ENCODE measurements at places on chromosomes 2 and 18. TPM values are rescaled to one million over a fixed set of nuclear protein-coding genes. Genes with fewer than 3 reads are reported as not detected.

KIF5C gene
- 0.26 TPM for total RNA-seq

CCDC85A gene
- not detected for total RNA-seq

LDAH gene
- 11.9 TPM for total RNA-seq

CYP1B1 gene
- total RNA-seq: 76.6 TPM

TACR1 gene
- total RNA-seq: 0.16 TPM

AQP12B gene
- total RNA-seq: not detected

SATB2 gene
- 42.9 TPM for total RNA-seq

TMEM247 gene
- total RNA-seq: not detected

Measured in bronchial smooth muscle cell (primary cell).